Urothelium cell line (cell line): ENCODE measurements at places on chromosomes 16 and 17.

- DNase-seq = peak; percentile 27
Measured at GRCh38 chr16:21083729-21084268, 66.8 kb downstream of the DNAH3 start.

- DNase-seq = no peak
Measured at GRCh38 chr17:57899822-57900221, 50.0 kb upstream of the MRPS23 start.

DNA sequence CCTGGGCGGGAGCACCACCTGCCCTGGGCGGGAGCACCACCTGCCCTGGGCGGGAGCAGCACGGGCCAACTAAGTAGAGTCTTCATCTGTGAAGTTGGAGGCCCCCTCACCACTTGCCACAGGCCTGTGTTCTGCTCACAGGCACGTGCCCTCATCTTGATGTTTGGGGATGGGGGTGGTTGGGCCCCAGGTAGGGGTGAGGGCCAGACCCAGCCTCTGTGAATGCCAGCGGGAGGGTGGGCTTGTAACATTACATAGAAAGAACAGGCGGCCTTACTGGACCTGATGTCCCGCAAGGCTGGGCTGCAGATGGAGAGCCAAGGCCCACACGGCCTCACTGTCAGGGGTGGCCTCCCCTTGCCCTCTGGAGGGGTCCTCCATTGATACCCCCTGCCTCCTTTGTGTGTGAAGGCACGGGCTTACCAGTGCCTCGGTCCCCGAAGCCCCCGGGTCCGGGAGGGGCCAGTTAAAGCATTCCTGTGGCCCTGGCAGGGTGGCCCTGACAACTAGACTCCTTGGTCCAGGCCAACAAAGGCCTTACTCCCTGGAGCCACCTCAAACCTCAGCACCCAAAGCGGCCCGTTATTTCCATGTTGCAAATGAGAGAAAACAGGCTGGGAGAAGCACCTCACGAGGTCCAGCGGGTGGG lies 1.1 kb upstream of the SLC16A3 start:
- no peak for DNase-seq

DNA sequence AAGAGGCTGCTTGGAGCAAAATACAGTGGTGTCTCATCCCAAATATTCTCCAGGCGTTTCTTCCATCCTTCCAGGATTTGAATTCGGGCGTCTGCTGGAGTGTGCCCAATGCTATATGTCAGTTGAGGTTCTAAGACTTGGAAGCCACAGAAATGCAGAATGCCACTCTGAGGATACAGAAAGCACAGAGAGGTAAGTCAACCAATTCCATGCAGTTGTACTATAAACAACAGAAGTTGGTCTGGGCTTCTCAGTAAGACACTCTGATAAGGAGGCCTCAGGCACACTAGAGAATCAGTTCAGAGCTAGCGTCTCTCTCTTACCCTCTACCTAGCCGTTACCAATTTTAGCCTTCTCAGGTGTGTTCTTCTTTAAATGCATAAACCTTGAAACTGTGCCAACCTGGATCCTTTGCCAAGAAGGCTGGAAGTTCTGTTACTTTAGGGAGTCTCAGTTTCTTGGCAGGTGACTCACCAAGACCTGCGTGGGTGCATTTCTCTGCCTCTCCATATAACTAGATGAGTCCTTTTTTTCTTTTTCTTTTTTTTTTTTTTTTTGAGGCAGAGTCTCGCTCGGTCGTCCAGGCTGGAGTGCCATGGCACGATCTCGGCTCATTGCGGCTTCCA lies 15.1 kb downstream of the NQO1 start:
- peak; percentile 80 for DNase-seq

DNA sequence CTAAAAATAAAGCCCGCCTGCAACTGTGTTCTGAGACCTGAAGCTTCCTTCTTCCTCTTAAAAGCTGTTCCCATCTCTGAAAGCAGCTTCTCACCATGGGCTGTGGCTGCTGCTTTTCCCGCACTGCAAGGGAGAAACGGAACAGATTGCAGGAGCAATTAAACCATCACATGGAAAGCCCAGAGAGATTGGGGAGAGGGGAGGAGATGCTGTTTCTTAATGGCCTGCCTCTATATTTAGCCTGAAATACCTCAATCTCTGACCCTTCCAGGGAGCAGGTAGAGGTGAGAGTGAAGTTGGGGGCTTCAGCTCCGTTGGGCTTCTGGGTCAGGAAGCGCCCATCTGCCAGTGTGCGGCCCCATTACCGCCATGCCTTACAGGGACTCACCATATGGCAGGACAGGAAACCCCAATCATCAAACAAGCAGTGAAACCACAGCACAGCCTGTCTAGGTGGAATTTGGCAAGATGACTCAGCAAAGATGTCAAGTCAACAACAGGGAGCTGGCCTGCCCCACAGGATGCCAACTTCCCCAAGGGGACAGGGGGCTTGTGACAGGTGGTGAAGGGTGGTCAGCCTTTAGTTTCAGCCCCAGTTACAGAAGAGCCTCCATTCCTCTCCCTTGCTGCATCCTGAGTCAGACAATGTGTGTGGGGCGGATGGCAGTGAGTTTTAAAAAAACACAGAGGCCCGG lies 286.6 kb upstream of the CCL2 start:
- peak; percentile 53 for DNase-seq

DNA sequence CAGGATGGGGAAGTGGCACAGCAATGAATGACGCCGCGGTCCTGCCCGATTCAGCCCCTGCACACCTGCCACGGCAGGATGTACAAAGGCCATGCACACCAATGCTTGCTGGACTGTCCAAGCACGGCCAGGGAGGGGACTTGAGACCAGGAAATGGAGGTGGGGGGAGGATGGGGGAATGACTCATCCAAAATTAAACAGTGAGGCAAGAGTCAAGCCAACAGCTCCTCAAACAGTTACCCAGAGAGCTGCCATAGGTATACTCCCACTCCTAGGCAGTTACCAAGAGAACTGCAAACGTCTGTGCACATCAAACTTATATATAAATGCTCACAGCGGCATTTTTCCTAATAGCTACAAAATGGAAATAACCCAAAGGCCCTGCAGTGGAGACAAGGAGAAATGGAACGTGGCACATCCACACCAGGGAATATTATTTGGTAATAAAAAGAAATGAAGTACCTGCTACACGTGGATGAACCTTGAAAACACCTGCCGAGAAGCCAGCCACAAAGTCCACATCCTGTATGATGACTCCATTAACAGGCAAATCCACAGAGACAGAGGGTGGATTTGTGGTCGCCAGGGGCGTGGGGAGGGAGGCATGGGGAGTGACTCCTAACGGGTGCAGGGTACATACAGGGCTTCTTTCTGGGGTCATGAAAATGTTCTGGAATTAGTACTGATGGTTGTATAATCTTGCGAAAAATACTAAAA lies 54.1 kb downstream of the VAC14 start:
- DNase-seq = peak; percentile 90

GRCh38 chr16:27564224-27564623 lies 14.3 kb downstream of the KATNIP start:
- no peak for DNase-seq

- no peak for DNase-seq
Measured at GRCh38 chr17:76074390-76075363, at the start of gene GALR2. TSS of gene GALR2 (plus strand) at chr17:76074781. CDS start at chr17:76074884, 103 bp downstream.

- peak; percentile 46 for DNase-seq
Measured at GRCh38 chr16:62041401-62041800, 5.2 kb upstream of the CDH8 start.

DNA sequence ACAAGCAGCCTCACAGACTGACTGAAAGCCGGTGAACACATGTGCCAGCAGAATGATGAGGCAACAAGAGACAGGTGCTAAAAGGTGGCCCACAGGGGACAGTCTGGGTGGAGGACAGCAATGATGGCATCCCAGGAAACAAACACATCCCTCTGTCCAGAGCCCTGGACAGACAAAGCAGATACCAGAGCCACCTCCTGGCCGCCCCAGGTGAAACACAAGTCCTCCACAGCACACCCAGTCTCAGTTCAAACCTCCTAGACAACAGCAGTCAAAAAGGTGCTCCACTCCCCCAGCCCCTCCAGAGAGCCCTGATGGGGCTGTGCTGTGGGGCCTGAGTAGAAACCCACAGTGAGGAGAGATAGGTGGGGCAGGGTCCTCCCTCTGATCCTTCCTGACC lies 20.3 kb upstream of the CDH5 start:
- DNase-seq = no peak

GRCh38 chr16:3143598-3144320 lies 8.9 kb downstream of the ZNF213 start:
- DNase-seq = no peak
